ENCODE measurements at places on chromosomes 3 and 15. TPM values are rescaled to one million over a fixed set of nuclear protein-coding genes. Genes with fewer than 3 reads are reported as not detected.

GRCh38 chr3:2838546-2839157 is 271.5 kb downstream of the IL5RA start:
- no peak overlapping the region for H3K27ac ChIP-seq
- no peak overlapping the region for H3K4me3 ChIP-seq
- DNase-seq = no peak
- H3K27me3 ChIP-seq = no peaks in the 10 kb centered on the region
- no peaks in the 10 kb centered on the region for H3K4me1 ChIP-seq
- H3K36me3 ChIP-seq = no peaks in the 10 kb centered on the region

DNA sequence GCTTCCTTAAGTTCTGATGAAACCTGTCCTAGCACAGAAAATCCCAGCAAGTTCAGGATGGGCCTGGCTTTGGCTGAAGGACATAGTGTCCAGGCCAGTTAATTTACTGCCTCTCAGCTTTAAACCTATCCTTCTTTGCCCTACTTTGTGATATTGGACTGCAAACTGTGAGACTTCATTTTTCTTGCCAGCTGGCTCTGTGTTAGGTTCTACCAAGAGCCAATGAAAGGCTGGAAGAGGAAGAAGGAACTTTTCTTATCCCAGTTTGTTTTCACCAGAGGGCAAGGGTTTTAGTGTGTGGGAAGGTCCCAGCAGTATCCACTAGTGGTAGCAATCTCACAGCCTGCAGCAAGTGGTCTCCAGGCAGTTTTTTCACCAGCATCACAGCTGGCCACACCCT is 18.2 kb downstream of the DCUN1D1 start:
- no peaks in the 10 kb centered on the region for H3K36me3 ChIP-seq
- DNase-seq = peak; percentile 15
- H3K27ac ChIP-seq = peak overlapping the region; percentile 4
- peaks cover 12% of the 10 kb centered on the region for H3K4me1 ChIP-seq

DNA sequence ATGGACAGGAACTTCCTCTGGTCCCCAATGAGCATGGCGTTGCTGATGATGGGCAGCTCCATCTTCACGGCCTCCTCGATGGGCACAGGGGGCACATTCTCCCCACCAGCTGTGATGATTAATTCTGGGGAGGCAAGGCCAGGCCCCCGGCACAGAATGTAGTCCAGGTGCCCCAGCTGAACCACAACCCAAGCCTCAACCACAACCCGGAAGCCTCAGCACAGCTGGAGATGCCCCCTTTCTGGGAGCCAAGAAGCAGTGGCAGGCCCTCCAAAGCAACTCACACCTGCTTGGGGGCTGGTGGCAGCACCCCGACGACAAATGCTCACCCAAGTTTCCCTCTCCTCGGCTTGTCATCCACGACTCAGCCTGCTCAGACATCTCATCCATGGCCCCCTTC is 25.2 kb downstream of the IDH3A start:
- H3K27ac ChIP-seq = no peak overlapping the region
- no peak overlapping the region for H3K4me3 ChIP-seq
- peaks cover 15% of the 10 kb centered on the region for H3K36me3 ChIP-seq

GRCh38 chr3:138862924-138863775 is 28.4 kb upstream of the PIK3CB start:
- DNase-seq = peak; percentile 70
- H3K27ac ChIP-seq = peak overlapping the region; percentile 82
- no peaks in the 10 kb centered on the region for H3K36me3 ChIP-seq

- DNase-seq = peak; percentile 85
- H3K4me3 ChIP-seq = no peak overlapping the region
- H3K27me3 ChIP-seq = no peaks in the 10 kb centered on the region
- peaks cover 29% of the 10 kb centered on the region for H3K4me1 ChIP-seq
- H3K27ac ChIP-seq = no peak overlapping the region
- H3K36me3 ChIP-seq = no peaks in the 10 kb centered on the region
Observed at GRCh38 chr3:51970606-51971300, 3.1 kb downstream of the ABHD14B start.

DNA sequence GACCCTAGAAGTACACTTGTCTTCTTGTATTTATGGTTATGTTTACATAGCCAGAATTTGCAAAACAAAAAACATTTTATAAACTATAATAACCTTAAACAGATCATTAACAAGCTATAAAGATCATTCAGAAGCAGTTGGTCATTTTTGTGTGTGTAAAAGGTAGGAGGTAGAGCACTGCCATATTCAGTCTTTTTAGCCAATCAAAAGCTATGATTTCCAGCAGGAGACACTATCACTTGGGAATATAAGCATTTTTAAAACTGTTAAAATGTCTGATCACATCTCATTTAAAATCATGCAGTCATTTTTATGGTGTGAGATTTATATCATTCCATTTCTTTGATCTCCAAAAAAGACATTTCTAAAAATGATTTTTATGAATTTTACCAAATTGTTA is 42.6 kb upstream of the ATP2C1 start:
- H3K4me3 ChIP-seq = peak overlapping the region; percentile 11
- peak overlapping the region; percentile 83 for H3K27ac ChIP-seq
- H3K4me1 ChIP-seq = peaks cover 8% of the 10 kb centered on the region
- DNase-seq = no peak

DNA sequence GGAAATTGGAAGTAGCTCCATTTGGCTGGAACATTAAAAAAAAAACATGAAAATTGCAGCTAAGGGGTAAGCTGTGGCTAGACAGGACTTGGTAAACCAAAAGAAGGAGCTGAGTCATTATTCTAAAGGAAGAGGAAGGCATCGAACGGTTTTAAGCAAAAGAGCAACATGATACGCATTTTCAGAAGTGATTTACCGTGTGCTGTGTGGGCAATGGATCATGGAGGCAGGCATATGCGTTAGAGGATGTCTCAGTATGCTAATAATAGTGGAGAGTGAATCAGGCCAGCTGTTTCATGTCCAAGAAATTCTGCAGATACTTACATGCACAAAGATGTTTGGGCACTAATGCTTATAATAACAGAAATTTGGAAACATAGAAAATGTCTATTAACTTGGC is 409.1 kb upstream of the ATP11B start:
- no peaks in the 10 kb centered on the region for H3K4me1 ChIP-seq
- H3K36me3 ChIP-seq = no peaks in the 10 kb centered on the region
- no peak overlapping the region for H3K4me3 ChIP-seq
- DNase-seq = no peak
- no peak overlapping the region for H3K27ac ChIP-seq
- H3K27me3 ChIP-seq = no peaks in the 10 kb centered on the region

DNA sequence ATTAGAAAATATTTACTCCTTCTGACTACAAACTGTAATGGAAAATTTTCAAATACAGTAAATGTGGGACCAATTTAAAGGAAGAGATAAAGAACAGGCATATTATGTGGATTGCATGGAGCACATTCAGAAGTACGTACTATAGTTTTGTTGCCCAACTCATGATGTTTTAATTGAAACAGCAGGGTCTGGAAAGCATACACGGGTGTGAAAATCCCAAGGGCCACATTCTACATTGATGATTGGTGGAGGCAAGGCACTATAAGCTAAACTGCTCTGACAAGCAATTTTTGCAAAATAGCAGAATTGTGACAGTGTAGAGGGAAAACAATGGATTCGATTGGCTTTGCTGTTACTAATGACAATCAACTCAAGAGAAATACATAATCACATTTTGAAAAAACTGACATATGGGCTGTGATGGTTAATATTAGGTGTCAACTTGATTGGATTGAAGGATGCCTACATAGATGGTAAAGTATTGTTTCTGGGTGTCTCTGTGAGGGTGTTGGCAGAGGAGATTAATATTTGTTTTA is 458.6 kb downstream of the PYDC2 start:
- no peak for DNase-seq
- H3K27ac ChIP-seq = no peak overlapping the region
- H3K27me3 ChIP-seq = no peaks in the 10 kb centered on the region
- H3K36me3 ChIP-seq = no peaks in the 10 kb centered on the region
- no peak overlapping the region for H3K4me3 ChIP-seq

- no peaks in the 10 kb centered on the region for H3K27me3 ChIP-seq
- H3K27ac ChIP-seq = no peak overlapping the region
- H3K36me3 ChIP-seq = peaks cover 4% of the 10 kb centered on the region
- H3K4me1 ChIP-seq = no peaks in the 10 kb centered on the region
- no peak for DNase-seq
- no peak overlapping the region for H3K4me3 ChIP-seq
Observed at GRCh38 chr3:195697582-195698324, 23.0 kb upstream of the MUC20 start.

DNA sequence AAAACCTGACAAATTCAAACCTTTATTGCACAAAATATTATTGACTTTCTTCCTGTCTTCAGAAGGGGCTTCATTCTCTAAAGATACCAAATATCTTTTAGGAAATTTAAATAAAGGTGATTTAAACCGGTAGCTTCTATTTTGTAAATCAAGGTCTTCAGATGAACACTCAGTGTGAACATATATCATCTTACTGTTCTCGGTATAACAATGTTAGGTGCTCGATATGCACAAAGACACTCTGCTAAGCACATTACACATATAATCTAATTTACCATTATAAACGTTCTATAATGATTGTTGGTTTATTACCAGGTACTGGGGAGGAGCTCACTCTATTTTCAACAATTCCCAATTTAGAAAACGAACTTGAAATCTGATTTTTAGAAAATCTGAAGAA is 225.4 kb upstream of the AZI2 start:
- no peak overlapping the region for H3K27ac ChIP-seq
- H3K4me1 ChIP-seq = peaks cover 3% of the 10 kb centered on the region
- no peak overlapping the region for H3K4me3 ChIP-seq
- no peak for DNase-seq
- H3K27me3 ChIP-seq = no peaks in the 10 kb centered on the region

GRCh38 chr3:120451272-120451761 is 525 bp upstream of the FSTL1 start:
- peaks cover 5% of the 10 kb centered on the region for H3K27me3 ChIP-seq
- H3K27ac ChIP-seq = peak overlapping the region; percentile 73
- H3K4me1 ChIP-seq = peaks cover 5% of the 10 kb centered on the region
- no peaks in the 10 kb centered on the region for H3K36me3 ChIP-seq
- peak overlapping the region; percentile 63 for H3K4me3 ChIP-seq

DNA sequence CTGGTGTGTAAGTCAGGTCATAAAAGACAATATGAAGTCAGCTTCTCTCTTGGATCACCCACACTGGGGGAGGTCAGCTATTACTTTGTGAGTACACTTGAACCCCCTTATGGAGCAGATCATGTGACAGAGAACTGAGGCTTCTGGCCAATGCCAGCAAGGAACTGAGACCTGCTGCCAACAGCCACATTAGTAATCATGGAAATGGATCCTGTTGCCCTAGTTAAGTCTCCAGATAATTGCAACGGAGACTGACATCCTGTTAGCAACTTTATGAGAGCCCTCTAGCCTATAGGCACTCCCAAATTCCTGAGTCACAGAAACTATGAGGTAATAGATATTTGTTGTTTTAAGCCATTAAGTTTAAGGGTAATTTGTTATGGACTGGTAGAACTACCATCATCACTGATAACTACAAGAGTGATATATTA is 110.4 kb upstream of the GMNC start:
- no peak for DNase-seq
- H3K4me3 ChIP-seq = no peak overlapping the region
- no peak overlapping the region for H3K27ac ChIP-seq
- H3K27me3 ChIP-seq = no peaks in the 10 kb centered on the region
- H3K4me1 ChIP-seq = no peaks in the 10 kb centered on the region
- no peaks in the 10 kb centered on the region for H3K36me3 ChIP-seq

GRCh38 chr3:72145506-72146380 is 360.8 kb upstream of the PROK2 start:
- peaks cover 4% of the 10 kb centered on the region for H3K4me1 ChIP-seq
- no peaks in the 10 kb centered on the region for H3K36me3 ChIP-seq
- H3K27me3 ChIP-seq = no peaks in the 10 kb centered on the region
- DNase-seq = peak; percentile 38
- no peak overlapping the region for H3K27ac ChIP-seq
- H3K4me3 ChIP-seq = no peak overlapping the region

DNA sequence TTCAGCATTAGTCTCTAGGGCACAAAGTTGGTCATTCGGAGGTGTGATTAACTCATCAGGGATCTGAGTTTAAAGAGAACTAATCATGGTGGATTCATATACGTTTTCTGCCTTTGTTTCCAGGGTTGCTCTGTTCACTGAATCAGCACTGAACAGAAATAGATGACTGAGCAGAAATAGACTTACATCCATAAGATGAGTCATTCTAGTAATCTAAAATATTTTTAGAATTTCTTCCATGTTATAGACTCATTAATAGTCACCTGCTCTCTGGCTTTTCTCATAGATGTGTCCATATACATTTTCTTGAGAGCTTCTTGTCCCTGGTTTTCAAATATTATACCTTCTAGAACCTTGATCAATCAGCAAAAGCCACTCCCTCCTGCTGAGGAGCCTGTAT is 837.6 kb upstream of the DPPA4 start:
- H3K27me3 ChIP-seq = no peaks in the 10 kb centered on the region
- no peaks in the 10 kb centered on the region for H3K36me3 ChIP-seq
- no peaks in the 10 kb centered on the region for H3K4me1 ChIP-seq

DNA sequence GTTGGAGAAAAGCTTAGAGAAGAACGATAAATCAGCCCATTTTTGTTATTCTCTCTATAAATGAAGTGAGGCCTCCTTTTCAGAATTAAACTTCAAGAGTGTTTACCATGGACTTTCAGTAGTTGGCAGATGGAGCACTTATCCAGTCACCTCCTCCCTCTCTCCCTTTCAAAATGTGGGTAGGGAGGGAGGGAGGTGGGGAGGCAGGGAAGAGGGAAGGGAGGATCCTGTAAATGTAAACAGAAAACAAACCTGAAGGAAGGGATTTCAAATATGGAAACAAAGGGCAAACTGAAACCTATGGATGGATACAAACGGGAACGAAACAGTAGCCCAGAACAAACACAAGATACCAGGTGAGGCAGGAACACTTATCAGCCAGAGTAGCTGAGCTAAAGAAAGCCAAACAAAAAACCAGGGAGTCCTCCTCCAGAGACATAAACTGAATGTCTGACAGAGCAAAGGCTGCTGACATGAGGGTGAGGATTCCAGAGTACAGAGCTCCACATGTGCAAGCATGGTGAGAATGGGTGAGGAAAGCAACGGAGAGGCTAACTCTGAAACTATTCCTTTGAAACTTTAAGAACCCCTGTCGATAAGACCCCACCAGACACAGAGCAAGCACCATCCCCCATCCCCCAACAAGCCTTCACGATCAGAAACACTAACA is 41.0 kb upstream of the GP5 start:
- H3K36me3 ChIP-seq = no peaks in the 10 kb centered on the region
- no peak for DNase-seq
- no peaks in the 10 kb centered on the region for H3K27me3 ChIP-seq

DNA sequence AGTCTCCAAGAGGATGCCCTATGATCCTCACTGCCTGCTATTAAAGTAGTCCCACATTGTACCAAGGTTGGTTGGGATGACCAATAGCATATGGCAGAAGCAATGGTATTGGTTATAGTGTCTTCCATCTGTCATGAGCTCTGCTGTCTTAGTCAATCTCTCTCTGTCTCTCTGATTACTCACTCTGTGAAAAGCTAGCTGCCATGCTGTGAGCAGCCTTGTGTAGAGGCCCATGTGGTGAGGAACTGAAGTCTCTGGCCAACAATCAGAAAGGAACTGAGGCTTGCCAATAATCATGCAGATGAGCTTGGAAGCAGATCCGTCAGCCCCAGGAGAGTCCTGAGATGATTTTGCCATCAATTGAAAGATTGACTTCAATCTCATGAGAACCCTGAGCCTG is 60.3 kb upstream of the CFAP161 start:
- H3K27ac ChIP-seq = no peak overlapping the region
- no peaks in the 10 kb centered on the region for H3K4me1 ChIP-seq
- H3K4me3 ChIP-seq = no peak overlapping the region
- no peaks in the 10 kb centered on the region for H3K36me3 ChIP-seq
- no peak for DNase-seq

The KIF15 gene
- 0.16 TPM for polyA plus RNA-seq

The KNG1 gene
- 0.14 TPM for polyA plus RNA-seq

The PLXNA1 gene
- 12.0 TPM for polyA plus RNA-seq

The XIRP1 gene
- polyA plus RNA-seq = 0.08 TPM
